ENCODE measurements at places on chromosomes 1 and 21. TPM values are rescaled to one million over a fixed set of nuclear protein-coding genes. Genes with fewer than 3 reads are reported as not detected.

RHBDL2 gene
- 2.6 TPM for total RNA-seq

BACE2 gene
- total RNA-seq, result 21.6 TPM

OSCP1 gene
- 5.8 TPM for total RNA-seq

GFI1 gene
- total RNA-seq, result 0.21 TPM

RGS13 gene
- total RNA-seq, result not detected
